ENCODE measurements at places on chromosomes 7 and 10.
A peak's percentile ranks its signal among the peaks of the same experiment; 100 is the strongest.

DNA sequence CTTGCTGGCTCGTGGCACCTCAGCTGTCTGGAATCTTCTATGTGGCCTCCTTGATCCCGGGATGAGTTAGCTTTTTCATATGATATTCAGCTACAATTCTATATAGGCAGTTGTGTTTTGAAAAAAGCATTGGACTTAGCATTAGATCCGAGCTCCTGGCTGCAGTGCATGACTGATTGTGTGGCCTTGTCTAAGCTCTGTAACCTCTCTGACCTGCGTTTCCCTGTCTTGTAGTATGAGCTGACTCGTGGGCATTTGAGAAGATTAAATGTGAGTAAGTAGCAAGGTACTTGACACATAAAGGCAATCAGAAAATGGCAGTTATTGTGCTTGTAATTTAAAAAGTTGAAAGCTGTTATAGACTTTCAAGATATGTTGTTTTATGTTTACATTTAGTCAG lies 85.9 kb downstream of the CCNY start:
- DNase-seq = no peak

- no peak for DNase-seq
Observed at GRCh38 chr10:123639131-123639530, 27.0 kb upstream of the GPR26 start.

GRCh38 chr7:158406364-158406763 lies 181.3 kb downstream of the PTPRN2 start:
- DNase-seq = no peak

GRCh38 chr7:2729893-2730716 lies 42.1 kb downstream of the AMZ1 start:
- no peak for DNase-seq

- DNase-seq = no peak
Observed at GRCh38 chr7:142010952-142011548, 15.4 kb downstream of the MGAM start.

GRCh38 chr10:91665842-91666241 lies 33.0 kb upstream of the PPP1R3C start:
- DNase-seq = no peak

GRCh38 chr10:71292624-71293445 lies 26.2 kb upstream of the SLC29A3 start:
- no peak for DNase-seq

- no peak for DNase-seq
Observed at GRCh38 chr7:137480824-137481365, 137.4 kb upstream of the PTN start.

DNA sequence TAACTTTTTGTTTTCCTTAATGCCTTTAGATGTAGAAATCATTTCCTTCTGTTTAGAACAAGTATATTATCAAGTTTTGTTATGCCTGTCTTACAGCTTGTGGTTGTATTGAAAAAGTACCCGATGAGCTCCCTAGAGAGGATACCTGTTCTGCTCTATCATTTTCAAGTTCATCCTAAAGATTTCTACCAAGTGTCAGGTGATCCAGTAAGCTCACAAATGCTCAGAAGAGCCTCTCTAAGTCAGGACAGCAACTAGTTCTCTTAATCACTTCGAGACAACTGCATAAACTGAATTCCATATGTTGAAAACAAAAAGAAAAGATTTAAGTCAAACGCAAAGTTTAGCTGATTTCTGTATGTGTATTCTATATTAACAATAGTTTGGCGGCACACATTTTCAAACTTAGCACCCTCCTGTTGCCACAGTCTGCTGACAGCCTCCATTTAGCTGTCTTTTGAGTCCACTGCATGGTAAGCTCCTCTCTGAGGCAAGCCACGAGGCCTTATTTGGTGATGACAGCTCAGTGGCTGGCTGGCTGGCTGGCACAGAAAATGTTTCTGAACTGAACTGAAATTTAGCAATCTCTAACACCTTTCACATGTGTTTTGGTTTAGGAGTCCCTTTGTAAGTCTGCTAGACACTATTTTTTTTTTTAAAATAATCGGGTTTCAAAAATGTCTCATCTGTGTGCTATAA lies 59.4 kb downstream of the SEMA3C start:
- no peak for DNase-seq

- DNase-seq = no peak
Observed at GRCh38 chr7:65974191-65974801, 7.7 kb downstream of the GUSB start.

DNA sequence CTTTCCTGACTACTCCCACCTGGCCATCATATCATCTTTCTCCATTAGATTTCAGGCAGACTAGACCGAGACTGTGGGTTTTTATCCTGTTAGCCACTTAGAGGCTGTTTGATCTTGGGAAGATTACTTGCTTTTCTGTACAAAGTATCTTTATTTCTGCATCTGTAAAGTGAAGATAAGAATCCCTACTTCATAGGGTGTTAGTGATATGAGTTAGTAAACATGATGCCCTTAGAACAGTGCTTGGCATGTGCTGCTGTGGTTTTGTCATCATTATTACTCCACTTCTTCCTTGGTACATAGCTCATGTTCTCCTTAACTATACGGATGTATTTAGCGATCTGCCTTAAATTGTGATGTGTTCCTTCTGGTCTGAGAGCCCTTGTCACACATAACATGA lies 165.2 kb downstream of the AUTS2 start:
- DNase-seq = no peak

GRCh38 chr10:129769381-129770116 lies 194.5 kb downstream of the EBF3 start:
- no peak for DNase-seq

GRCh38 chr10:94890264-94891022 lies 48.0 kb upstream of the CYP2C9 start:
- DNase-seq = no peak

DNA sequence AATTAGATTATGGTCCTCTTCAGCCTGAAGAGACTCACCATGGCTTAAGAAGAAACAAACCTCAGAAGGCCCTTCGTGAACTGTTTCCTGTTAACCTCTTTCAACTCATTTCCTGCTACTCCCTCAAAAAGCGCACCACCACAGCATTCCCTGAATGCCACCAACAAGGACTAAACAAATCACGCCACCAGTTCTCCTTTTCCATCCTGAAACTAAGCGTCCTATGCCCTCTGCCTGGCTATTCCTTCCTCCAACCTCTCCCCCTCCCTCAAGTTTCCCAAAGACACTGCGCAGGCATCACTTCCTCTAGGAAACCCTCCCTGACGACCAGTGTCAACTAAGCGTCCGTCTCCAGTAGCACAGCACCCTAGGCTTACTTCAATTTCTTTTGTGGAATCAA lies 12.0 kb downstream of the YWHAG start:
- DNase-seq = no peak

- no peak for DNase-seq
Observed at GRCh38 chr7:4612939-4613841, 68.9 kb upstream of the FOXK1 start.

DNA sequence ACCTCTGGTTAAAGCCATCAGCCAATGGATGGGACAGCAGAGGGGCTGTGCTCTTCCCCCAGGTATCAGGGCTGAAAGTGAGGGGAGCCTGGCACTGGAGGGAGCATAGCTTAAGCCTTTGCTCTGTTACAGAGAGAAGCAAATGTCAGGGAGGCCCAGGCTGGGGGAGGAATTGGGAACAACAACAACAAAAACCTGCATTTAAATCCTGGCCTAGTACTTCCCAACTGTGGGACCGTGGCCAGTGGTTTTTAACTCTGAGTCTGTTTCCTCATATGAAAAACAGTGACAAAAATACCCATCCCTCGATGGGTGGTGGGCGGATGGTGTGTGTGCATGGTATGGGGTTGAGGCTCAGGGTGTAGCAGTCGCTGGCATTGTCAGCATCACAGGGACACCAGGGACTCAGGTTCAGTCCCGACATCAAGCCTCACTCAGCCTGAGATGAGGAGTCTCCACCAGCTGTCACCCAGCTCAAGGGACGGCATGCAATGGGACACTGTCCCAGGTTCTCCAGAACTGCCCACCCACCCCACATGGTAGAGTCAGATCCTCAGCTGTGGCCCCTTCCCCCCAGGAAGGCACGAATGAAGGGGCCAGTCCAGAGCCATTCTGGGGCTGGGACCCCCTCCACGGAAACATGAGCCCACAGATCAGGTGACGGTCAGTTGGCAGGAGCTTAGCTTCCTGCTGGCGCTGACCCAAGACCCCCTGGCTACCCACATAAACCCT lies 74.5 kb downstream of the AFAP1L2 start:
- DNase-seq = no peak

GRCh38 chr10:80068270-80068669 lies 10.2 kb upstream of the TMEM254 start:
- DNase-seq = no peak

- no peak for DNase-seq
Observed at GRCh38 chr7:80372415-80372814, 139.4 kb downstream of the GNAT3 start.

GRCh38 chr10:76334255-76334654 lies 902.8 kb downstream of the LRMDA start:
- no peak for DNase-seq

DNA sequence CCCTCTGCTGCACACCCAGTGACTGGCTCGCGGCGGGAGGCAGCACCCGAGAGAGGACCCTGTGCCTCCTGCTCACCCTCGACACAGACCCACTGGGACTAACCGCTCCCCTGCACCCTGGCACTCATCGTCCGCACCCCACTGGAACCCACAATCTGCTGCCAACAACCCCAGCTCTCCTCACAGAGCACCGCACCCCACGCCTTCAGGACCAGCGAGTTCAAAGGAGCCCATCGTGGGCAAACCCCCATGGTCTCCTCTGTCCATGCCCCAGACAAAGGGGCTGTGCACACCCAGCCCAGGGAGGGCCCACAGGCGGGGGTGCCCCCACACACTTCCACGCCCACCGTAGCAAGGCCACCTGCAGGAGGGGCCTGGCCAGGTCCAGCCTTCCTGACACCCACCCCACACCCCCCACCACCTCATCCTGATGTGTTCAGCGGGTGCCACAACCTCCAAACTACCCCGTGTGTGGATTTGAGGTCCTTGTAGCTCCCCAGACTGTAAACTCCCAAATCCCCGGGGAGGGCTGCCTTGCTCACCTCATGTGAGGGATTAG lies 14.0 kb downstream of the RASGEF1A start:
- DNase-seq = no peak

DNA sequence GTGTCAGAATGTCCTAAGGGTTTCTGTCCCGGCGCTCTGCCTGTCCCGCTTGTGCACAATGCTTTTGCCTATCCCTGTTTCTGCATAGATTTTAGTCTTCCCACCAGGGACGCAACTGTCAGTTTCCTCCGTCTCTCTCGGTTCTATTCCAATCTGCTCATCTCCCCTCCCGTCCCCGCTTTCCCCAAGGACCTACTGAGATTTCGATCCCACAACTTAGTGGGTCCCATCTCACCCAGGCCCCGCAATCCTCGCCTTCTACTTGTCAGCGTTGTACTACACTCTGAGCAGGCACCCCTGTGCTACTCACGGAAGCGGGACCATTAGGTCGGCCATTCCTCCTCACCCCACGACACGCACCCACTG lies 519 bp upstream of the ZNF655 start:
- no peak for DNase-seq

- DNase-seq = no peak
Observed at GRCh38 chr10:57314046-57314445, 953.0 kb upstream of the ZWINT start.

DNA sequence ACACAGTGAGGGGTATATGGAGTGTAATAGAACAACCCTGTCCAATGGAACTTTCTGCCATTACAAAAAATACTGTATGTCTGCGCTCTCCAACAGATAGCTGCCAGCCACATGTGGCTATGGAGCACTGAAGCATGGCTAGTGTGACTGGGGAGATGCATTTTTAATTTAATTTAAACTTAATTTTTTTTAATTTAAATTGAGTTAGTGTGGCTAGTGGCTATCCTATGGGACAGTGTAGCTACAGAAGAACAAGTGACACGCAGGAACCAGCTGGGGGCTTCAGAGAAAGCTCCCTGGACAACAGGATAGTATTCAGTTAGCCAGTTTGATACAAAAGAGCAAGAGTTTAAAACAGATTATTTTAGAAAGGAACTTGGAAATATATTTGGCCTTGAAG lies 408.0 kb downstream of the THSD7A start:
- no peak for DNase-seq

DNA sequence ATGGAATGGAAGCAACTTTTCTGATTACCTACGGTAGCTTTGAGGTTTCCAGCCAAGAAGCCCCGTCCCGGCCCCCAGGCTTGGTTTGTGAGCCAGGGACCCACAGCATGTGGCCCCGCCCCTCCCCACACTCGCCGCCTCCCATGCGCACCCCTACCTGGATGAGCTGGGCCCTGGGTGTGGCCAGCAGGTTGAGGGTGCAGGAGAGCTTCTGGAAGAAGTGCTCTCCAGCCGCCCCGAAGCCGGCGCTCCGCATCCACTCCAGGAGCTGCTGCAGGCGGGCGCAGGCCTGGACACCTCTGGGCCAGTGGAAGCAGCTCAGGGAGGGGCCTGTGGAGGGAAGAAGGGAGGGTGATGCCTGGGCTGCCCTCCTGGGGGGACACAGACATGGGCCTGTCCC lies 39.7 kb downstream of the AP5Z1 start:
- no peak for DNase-seq

DNA sequence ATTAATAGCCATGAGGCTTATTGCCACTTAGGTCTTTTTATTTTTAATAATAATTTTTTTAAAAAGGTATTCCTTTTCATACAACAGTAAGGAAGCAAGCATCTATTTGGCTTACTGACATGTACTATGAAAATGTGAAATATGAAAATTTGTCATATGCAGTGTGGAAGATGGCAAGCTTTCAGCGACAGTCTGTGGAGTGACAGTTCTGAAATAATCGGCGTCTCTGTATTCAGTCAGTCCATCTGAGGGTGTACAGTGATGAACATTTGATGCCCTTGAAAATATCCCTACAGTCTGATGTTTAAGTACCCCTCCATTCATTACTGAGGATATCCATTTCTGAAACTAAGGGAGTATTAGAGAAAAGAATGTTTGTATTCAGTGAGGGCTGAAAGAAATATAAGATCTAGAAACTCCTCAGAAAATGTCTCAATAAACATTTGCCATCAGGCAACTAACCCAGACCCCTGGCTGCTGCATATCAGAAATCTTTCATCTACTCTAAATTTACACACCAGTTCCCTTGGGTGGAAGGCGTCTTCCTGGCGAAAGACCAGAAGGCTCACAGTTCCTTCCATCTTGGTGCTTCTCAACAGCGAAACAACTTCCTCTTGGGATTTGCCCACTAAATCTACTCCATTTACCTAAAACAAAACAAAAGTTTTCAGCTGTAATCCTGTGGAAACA lies 440.6 kb downstream of the PARD3 start:
- DNase-seq = no peak

DNA sequence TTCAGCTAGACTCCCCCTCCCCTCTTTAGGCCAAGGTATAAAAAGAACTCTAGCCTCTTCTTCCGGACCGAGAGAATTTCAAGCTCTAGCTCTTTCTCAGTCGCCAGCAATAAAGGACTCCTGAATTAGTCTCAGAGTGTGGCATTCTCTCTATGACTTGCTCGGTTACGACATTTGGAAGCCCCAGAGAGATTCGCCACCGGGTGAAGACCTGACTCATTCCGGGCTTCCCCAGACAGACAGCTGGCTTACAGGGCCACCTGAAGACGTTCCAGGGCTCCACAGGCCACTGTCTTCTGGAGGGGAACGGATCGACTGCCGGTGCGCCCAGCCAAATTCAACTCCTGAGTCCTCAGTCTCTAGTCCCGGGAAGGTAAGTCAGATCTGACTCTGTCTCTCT lies at the start of gene AKR1B15:
AKR1B15 (plus strand) TSS at position 234 of the 400 bp plus-strand sequence. CDS start 15,510 bp downstream, outside the sequence.
- DNase-seq = peak; percentile 5

- no peak for DNase-seq
Observed at GRCh38 chr10:80275135-80275498, 14.3 kb downstream of the MAT1A start.

All from stimulated activated CD4-positive, alpha-beta T cell treated with anti-CD3 and anti-CD28 coated beads, Interleukin-12 subunit alpha, Interleukin-12 subunit beta, amount 100 ng/mL, for 48 hours (primary cell).